PC-9 (cell line): ENCODE measurements at places on chromosomes 2 and 18. TPM values are rescaled to one million over a fixed set of nuclear protein-coding genes. Genes with fewer than 3 reads are reported as not detected.

Gene ENOSF1
- total RNA-seq = 48.7 and 60.6 TPM in 2 replicates

Gene C2orf15
- 16.9 and 18.0 TPM in 2 replicates for total RNA-seq

Gene RAB17
- total RNA-seq = 86.3 and 88.1 TPM in 2 replicates

Gene VWA3B
- total RNA-seq = not detected in 2 replicates

Gene PXDN
- total RNA-seq = 91.1 and 92.2 TPM in 2 replicates

Gene RNF152
- total RNA-seq = 0.20 TPM in 1 of 2 replicates, not detected in the other

Gene NRP2
- 25.5 and 31.0 TPM in 2 replicates for total RNA-seq

Gene FSHR
- total RNA-seq = not detected in 2 replicates

Gene BOK
- total RNA-seq = 72.8 and 107 TPM in 2 replicates

Gene KIF5C
- 0.07 and 0.23 TPM in 2 replicates for total RNA-seq

Gene GALNT13
- 3.6 and 4.0 TPM in 2 replicates for total RNA-seq

Gene IL1F10
- not detected in 2 replicates for total RNA-seq

Gene NEMP2
- total RNA-seq = 8.3 and 9.7 TPM in 2 replicates

Gene COBLL1
- total RNA-seq = 6.6 and 8.0 TPM in 2 replicates

Gene GIGYF2
- 86.4 and 101 TPM in 2 replicates for total RNA-seq

Gene LIMS3
- 1.4 and 2.3 TPM in 2 replicates for total RNA-seq

Gene RMDN2
- 4.0 and 5.3 TPM in 2 replicates for total RNA-seq

Gene SERPINB10
- total RNA-seq = not detected in 2 replicates

Gene PRKAG3
- not detected in 2 replicates for total RNA-seq

Gene SLC30A3
- 1.5 and 2.3 TPM in 2 replicates for total RNA-seq

Gene ELOA2
- not detected in 2 replicates for total RNA-seq

Gene AOX1
- total RNA-seq = 4.1 and 5.1 TPM in 2 replicates

Gene SNORC
- 10.4 and 20.0 TPM in 2 replicates for total RNA-seq

Gene ALLC
- total RNA-seq = not detected in 2 replicates

Gene CFC1
- not detected in 2 replicates for total RNA-seq

Gene MAPK4
- not detected in 2 replicates for total RNA-seq

Gene CTNNA2
- not detected in 2 replicates for total RNA-seq

Gene IL1RL2
- total RNA-seq = 1.2 and 1.9 TPM in 2 replicates

Gene ZNF396
- total RNA-seq = 1.9 and 2.0 TPM in 2 replicates

Gene HPCAL1
- 91.1 and 105 TPM in 2 replicates for total RNA-seq

Gene CD28
- total RNA-seq = not detected in 2 replicates

Gene ZNF514
- 21.7 and 27.8 TPM in 2 replicates for total RNA-seq

Gene SOWAHC
- total RNA-seq = 12.8 and 14.3 TPM in 2 replicates

Gene ING5
- 79.7 and 106 TPM in 2 replicates for total RNA-seq

Gene RPL37A
- 2,248 and 2,378 TPM in 2 replicates for total RNA-seq

Gene POTEI
- total RNA-seq = not detected in 2 replicates

Gene LAMA1
- total RNA-seq = not detected in 2 replicates

Gene SPATA3
- total RNA-seq = not detected in 2 replicates

Gene EMX1
- not detected in 2 replicates for total RNA-seq

Gene RSAD2
- total RNA-seq = not detected in 2 replicates

Gene SCN7A
- total RNA-seq = not detected in 2 replicates

Gene EPG5
- 16.7 and 19.5 TPM in 2 replicates for total RNA-seq
